GM04504 (cell line): ENCODE measurements at places on chromosomes 7 and 10.

- no peak for DNase-seq
These were observed 268.1 kb downstream of the PRKG1 start for GRCh38 chr10:51342381-51342780.

DNA sequence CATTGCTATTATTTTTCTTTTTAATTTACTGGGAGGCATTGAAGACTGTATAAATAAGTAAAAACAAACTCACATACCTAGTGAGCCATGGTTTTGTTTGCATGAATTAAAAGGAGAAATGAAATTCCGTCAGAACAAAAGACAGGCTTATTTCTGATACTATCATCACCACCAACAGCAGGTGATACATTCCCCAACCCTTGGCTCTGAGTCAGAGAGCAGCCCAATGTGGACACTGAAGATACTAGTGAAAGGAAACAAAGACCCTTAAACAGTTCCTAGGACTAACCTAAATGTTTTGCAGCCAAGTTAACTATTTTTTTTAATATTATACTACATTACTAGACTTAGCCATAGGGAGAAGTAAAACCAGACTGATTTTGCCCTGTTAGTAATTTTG, 31.6 kb downstream of the CHRM2 start:
- DNase-seq, result no peak

- DNase-seq, result no peak
These were observed at the start of gene INSYN2A for GRCh38 chr10:127196282-127197153. INSYN2A (minus strand) TSS chr10:127196591; CDS start chr10:127176395, 20,196 bp downstream.

DNA sequence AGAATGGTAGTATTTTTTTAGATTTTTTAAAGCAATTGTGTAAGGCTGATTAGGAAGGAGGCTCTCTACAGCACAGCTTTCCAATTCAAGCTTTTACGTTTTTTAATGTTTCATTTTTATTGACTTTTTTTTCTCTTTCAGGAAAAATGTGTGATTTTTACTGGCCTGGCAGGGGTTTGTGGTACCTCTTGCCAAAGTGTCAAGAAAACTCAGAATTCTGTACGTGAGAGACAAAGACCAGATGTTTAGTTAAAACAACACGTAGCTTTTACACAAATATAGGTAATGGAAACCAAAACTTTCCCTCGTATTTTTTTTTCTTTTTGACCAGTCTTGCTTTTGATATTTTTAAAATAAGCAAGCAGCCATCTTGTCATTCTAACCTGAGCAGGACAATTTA, 6.0 kb upstream of the NPVF start:
- no peak for DNase-seq

DNA sequence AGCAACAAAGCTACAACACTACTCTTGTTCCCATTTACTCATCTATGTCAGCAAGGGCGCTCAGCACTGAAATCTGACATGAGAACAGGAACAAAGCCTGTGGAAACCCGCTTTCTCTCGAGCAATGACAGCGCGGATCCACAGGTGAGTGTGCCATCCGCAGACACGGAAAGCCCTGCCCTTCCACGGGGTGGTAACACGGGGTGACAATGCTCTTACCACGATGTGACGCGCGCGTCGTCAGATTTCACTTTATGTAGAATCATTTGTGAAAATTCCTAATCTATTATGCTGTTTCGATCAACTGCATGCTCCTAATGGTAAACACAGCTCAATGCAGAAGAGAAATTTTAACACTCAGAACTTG, 34.4 kb downstream of the ZFAND2A start:
- DNase-seq, result no peak

DNA sequence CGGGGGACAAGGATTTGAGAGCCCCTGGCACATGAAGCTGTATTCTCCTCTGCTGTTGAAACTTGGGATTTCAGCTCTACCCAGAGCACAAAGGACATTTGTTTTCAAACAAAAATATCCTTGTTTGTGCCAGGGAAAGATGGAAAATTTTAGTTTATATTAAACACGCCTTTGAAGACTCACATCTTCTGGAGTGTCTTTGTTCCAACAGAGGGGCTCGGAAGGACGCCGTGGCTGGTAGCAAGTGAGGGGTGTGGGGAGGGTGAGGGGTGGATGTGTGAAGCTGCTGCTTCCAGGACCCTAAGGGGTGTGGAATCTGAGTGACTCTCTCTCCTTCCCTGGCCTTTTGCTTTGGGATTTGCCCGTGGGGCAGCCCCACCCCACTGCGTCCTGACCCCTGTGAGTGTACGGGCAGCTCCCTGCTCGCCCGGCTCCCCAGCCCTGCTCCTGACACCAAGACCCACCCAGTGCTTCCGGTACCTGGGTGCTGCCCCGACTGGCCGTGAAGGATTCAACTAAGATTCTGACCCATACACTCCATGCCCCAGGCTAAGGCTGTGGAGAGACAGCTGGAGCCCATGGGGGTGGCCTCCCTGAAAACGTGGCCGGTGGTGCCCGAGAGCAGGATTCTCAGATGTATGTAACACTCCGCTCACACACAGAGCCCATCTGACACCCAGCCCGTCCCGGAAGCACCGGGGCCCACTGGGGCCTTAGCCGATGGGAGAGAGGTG, 59.6 kb downstream of the ZRANB1 start:
- DNase-seq, result no peak

- no peak for DNase-seq
These were observed 157.4 kb downstream of the FRMD4A start for GRCh38 chr10:14173391-14173705.

DNA sequence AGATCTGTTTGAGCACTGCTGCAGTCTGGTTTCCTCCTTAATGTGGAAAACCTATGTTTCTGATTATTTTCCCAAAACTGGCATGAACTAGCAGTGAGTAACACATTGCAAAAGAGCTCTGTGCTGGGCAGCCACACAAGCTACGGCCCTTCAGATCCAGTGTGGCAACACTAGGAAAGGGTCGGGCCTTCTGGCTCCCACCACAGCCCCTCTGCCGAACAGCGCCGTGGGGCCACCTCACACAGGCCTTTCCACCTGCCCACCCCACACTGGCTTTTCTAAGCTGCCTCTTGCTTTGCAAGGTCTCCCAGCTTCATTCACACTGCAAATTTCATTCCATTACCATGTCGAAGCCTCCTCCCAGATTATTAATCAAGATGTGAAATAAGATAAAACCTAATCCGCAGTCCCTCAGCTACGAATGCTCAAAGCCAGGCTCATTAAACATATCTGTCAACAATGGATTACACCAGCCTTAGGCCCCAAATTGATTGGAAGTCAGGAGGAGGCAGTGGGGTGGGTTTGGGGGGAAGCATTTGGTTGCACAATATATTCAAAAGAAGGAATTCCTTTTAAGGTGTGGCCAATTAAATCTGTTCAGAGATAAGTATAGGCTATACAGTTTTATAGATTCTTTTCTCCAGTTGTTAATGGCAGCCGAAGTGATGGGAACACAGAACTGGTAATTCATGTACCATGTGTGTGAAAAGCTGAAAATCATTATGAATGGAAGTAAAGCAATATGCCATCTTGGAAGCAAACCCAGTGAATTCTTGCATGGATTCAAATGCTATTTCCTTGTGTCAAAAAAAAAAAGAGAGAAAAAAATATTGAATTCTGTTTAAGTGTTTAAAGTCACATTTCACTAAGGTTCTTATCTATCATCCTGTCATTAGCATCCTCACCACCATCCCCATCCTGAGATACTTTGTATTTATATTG, 223.7 kb downstream of the MTERF1 start:
- peak; percentile 57 for DNase-seq

GRCh38 chr7:21128062-21128817, 299.6 kb upstream of the SP4 start:
- DNase-seq, result no peak

- no peak for DNase-seq
These were observed 207.6 kb upstream of the KLF6 start for GRCh38 chr10:3992382-3993178.

- no peak for DNase-seq
These were observed 230.1 kb upstream of the SEMA3E start for GRCh38 chr7:83879063-83879462.
